ENCODE measurements at places on chromosomes 6 and 20.

DNA sequence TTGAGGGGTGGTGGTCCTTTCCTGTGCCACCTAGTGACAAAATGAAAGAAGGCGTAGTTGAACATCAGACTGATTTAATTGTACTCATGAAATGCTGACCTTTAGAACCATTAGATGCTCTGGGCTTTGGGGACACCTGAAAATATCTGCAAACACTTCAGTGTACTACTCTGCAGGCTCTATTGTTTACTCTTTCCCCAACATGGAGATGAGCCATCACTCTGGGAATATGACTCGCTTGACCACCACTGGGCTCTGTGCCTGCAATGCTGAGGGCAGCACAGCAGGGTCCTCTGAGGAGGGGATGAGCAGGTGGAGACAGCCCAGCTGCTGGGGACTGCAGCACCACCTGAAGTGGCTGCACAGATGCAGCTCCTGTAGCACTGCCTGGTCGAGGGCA is 74.8 kb upstream of the SLC24A3 start:
- DNase-seq, result peak; percentile 71

DNA sequence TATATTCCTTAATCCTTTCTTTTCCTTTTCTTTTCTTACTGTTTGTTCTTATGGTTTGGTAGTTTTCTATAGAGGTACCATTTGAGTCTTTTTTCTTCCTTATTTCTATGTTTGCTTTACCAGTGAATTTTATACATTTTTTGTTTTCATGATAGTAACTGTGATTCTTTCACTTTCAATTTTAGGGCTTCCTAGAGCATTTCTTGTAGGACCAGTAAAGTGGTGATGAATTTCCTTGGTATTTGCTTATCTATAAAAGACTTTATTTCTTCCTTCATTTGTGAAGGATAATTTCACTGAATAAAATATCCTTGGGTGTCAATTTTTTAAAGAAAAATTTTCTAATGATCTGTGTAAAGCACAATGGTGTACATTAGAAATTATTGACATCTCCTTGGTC is 637.4 kb downstream of the CD109 start:
- no peak for DNase-seq

DNA sequence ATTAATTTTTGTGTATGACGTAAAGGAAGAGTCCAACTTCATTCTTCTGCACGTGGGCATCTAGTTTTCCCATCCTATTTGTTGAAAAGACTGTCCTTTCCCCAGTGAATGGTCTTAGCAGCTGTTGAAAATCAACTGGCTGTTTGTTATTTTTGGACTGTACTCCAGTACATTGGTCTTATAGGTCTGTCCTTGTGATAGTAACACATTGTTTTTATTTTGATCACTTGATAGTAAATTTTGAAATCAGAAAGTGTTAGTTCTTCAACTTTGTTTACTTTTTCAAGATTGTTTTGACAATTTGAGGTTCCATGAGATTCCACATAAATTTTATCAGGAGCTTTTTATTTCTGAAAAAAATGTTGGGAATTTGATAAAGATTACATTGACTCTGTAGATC is 280.2 kb upstream of the FOXQ1 start:
- no peak for DNase-seq

- DNase-seq, result no peak
Measured at GRCh38 chr6:15359335-15359862, 113.5 kb downstream of the JARID2 start.

DNA sequence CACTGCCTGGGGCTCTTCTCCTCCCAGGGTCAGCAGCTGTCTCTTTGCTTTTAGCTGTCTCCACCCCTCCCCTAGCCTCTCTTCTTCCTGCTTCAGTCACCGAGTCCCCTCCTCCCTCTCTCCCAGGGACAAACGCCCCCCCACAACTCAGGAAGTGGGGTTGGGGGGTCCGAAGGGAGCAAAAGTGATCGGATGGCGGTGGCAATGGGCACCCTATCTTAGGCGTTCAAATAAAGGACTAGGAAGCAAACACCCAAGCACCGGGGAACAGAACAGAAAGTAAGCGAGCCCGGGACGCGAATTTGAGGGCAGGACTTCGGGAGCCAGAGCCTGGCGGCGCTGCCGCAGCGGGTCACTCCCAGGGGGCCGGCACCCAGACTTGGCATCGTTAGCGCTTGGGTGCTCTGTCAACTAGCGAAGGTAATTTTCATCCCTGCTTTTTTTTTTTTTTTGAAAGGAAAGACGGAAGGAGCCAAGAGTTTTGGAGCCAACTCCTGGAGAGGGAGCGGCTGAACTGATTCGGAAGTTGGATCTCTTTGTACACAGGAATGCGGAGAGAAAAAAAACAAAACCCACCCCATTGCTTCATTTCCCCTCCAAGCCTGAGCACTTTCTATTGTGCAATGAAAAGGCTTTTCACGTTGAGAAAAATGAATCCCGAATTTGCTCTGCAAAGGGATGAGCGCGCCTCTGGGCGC is 815 bp upstream of the ITPR3 start:
- peak; percentile 61 for DNase-seq

DNA sequence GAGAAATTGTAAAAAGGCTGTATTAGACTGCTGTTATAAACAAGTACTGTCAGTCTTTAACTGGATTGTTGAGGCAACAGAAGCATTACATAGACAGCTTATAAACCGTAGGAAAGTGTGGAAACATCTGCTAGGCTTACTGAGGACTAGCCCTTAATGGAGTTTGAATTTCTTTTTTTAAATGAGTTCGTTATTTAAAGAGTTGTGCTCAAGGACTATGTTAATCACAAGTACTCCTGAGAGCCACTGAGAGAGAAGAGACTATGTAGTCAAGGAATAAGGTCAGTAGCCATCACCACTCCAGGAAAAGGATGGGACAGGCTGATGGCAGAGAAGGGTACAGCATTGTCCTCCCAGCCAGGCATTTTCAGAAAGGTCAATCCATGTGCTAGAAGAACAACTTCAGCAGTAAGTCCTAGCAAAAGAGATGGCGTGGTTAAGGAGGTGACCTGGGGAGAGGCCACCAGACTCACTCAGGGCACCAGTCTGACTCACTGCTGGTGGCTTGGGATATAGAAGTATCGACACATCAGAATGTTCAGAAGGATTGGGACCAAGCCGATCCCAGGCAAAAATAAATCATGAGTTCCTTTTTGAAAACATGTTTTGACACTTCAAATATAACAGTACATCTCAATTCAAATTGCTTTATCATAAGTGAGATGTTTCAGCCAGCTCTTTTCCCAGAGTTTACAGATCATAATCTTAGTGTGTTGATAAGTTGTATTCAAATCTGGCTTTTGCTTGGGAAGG is 6.4 kb downstream of the RPS12 start:
- no peak for DNase-seq

- DNase-seq, result no peak
Measured at GRCh38 chr20:42740226-42740870, 449.4 kb downstream of the PTPRT start.

GRCh38 chr20:49892817-49893216 is 22.5 kb downstream of the SPATA2 start:
- no peak for DNase-seq

- DNase-seq, result peak; percentile 33
Measured at GRCh38 chr6:24936641-24937317, 1.0 kb upstream of the RIPOR2 start.

GRCh38 chr6:43718387-43719105 is 31.0 kb upstream of the MRPS18A start:
- no peak for DNase-seq

- DNase-seq, result no peak
Measured at GRCh38 chr6:41494212-41495110, 51.7 kb upstream of the FOXP4 start.

DNA sequence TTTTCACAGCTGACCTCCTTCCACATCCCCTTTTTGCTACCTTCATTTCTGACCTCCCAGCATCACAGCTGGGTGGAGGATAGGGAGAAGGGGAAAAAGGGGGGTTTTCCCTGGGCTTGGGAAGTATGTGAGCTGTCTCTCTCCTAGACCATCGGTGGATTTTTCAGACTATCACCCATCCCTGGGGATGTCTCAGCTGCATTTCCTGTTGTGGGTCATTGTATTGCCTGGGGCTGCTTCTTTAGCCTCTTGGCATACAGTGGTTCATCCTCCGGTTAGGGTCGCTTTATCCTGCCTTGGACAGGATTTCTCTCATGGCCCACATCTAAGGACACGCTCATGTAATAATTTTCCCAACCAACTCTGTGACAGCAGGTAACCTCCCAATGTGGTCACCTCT is 142.5 kb upstream of the ARG1 start:
- no peak for DNase-seq
